ENCODE measurements at places on chromosomes 12 and 14.

DNA sequence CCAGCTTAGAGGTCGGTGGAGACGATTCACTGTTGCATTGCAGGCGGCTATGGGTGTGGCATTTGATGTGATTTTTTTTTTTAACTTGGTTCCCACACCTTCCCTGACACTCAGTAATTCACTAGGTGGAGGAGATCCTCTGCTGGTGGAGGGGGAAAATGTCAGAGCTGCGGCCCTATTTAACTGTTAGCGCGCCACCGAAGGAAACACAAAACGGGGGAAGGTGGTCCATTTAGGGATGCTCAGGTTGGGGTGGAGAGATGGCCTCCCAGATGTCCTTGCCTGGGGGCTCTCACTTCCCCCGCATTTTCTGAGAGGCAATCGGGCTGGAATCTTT, 4.3 kb upstream of the HOXC12 start:
- no peak for DNase-seq

DNA sequence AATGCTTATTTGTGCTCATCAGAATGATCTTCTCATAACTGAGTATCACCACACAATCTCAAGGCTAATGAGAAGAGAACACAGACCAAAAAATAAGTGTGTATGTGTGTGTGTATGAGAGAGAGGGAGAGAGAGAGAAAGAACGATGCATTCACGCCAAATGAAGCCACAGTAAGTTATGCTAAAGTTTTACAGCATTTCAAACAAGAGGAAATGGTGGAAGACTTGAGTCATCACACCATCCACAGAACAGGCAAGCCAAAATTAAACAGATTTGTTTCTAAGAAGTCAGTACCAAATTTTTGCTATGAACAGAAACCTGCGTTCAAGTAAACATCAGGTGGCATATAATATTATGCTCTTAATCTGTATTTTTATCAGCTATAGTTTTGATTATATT, 141.2 kb downstream of the MED13L start:
- peak; percentile 68 for DNase-seq

- DNase-seq: no peak
Measured at GRCh38 chr14:72478471-72478893, 415.4 kb downstream of the DPF3 start.

DNA sequence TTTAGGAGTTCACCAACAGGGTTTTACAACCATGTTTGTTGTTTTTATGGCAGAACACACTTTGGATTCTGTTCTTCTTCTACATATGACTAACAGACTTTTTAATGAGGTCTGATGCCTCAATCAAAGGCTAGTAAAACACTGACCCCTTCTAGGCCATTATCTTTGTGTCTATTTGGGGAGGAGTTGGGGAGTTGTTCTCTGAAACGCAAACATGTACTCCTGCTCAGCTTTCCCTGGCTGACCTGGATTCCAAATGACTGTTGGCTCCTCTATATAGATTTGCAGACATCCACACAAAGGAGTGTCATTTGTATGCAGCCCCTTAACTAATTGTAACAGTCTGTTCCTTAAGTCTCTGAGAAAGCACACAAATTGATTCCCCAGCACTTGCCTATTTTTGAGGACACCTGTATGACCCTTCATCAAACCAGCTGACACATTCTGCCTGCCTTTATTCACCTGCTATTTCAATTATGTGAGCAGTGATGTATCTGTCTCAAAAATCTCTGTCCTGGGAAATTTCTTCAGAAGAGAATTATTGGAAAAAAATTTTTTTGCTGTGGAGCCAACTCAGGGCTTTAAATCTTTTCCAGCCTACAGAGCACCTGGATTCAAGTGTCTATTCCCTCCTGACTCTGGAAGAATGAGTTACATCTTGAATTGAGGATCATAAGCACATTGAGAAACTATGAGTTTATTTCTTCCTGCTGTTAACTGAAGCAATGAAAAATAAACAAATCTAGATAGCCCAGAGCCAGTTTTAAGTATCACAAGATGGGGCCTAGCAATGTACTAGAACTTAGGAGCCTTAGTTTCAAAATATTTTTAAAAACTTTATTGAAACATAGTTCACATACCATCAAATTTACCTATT, 417.2 kb downstream of the RAD51B start:
- no peak for DNase-seq

All from fibroblast of skin of back (primary cell).